RWPE1 (cell line): ENCODE measurements at places on chromosomes 5 and 9.

DNA sequence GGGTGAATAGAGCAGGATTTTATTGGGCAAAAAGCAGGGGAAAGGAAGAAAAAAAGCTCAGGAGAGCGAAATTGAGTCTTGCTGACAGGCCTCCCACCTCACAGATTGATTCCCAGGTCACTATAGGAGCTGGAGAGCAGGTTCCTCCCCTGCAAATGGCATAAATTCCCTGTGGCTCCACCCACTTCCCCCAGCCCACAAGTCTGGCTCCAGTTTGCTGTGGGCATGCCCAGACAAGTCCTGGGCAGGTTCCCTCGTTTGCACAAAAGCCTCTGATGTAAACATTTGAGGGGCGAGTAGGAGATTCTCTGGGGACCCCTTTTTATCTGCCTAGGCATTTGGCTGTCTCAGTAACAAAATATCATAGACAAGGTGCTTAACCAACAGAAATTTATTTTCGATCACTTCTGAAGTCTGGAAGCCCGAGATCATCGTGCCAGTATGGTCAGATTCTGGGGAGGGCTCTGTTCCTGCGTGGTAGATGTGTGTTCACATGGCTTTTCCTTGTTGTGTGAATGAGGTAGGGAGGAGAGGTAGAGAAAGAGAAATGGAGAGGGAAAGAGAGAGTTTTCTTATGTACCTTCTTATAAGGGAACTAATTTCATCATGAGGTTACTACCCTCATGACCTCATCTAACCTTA lies 614.5 kb downstream of the MAT2B start:
- DNase-seq, result peak; percentile 16

GRCh38 chr5:112106878-112107277 lies 312.2 kb downstream of the EPB41L4A start:
- no peak for DNase-seq

GRCh38 chr5:30572279-30572678 lies 621.2 kb upstream of the CDH6 start:
- no peak for DNase-seq

- no peak for DNase-seq
Measured at GRCh38 chr5:110018509-110018908, 328.8 kb downstream of the MAN2A1 start.

DNA sequence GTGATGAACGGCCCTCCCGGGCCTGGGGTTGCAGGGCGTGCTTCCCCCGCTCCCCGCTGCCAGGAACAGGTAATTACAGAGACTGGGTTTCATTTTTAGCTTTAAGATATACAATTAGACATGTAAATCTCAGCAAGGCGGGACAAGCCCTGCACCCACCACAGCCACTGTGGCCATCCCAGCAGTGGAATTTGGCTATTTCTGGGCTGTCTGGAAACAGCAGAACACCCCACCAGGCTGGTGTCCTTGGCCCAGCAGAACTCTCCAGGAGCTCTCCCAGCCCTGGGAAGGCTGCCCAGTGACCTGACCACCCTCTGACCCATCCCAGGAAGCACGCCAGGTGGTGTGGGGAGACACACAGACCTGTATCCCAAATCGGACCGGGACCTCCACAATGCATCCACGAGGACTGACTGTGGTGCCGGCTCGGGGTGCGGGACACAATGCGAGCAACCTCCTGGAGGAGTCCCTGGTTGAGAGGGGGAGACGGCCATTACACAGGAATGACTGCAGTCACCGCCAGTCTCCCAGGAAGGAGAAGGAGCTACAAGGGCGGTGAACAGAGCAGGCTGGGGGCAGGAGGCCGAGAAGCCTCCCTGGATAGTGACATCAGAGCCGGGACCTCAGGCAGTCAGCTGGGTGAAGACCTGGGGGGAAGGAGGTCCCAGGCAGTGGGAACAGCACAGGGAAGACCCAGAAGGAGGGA lies 17.3 kb downstream of the EEIG1 start:
- DNase-seq, result no peak

- DNase-seq, result no peak
Measured at GRCh38 chr9:118618084-118618483, 751.2 kb downstream of the BRINP1 start.

- DNase-seq, result peak; percentile 80
Measured at GRCh38 chr5:124655921-124656511, 90.4 kb downstream of the ZNF608 start.

DNA sequence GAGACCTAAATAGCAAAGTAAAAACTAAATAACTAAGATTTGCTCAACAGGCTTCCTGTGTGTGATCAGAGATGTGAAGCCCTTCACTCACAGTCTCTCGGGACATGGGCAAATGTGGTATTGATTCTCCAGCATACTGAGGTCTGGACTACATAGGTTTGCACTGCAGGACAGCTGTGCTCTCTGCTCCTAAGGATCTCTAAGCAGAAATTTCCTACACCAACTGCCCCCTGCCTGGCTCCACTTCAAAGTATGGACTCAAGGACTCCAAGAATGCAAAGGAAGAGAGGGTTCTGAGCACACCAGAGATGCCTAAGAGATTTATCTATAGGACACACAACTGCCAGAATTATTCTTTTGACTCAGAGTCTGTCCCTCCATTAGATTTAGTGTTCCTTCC lies 487.2 kb downstream of the SEMA5A start:
- no peak for DNase-seq

DNA sequence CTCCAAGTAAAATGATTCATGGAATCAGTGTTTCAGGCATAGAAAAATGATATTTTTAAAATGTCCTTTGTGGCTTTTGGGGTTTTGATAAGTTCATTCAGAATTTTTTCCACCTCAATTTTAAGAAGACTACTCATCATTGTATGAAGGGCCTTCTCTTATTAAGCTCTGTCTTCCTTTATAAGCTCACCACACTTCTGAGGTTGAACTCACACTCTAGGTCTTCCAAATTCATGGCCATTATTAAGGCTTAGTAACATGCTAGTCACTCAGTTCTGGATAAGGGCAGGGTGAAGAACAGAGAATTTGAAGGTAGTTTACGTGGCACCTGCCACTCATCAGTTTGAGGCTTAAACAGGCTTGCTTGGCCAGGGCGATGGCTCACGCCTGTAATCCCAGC lies 4.2 kb downstream of the MELK start:
- DNase-seq, result no peak

DNA sequence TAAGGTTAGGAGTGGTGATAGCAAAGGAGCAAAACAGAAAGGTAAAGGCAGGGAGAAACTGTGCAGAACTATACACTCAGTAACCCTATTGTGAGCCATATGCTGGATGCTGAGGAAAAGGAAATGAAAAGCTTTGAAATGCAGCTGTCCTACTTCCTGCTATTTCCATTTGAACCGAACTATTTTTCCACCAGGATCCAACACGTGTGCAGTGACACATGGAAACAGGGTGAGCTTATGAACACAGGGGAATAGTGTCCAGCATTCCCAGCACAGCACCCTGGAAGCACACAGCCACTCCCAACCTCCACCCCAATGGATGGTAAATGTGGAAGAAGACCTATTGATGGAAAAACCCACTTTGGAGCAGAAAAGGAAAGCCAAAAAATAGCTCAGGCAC lies 69.0 kb upstream of the SLC12A2 start:
- DNase-seq, result no peak

GRCh38 chr9:27383524-27383923 lies 86.6 kb upstream of the EQTN start:
- no peak for DNase-seq

DNA sequence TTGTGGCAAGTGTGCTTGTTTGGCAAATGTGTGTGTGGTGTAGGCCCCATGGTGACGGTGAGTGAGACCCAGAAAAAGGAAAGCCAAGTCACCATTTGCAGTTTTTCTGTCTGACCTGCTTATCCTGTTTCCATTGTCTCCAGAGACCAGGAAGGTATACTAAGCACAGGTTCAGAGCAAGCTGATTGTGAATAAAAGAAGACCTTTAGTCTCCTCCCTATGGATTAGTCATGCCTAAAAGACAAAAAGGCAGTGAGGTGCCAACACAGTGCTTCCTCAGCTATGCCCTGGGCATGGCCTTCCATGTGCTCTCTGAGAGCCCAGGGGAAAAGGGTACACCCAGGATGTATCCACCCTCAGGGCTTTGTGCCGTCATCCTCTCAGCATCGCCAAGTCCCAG lies 49.2 kb upstream of the SHOC1 start:
- DNase-seq, result peak; percentile 86

DNA sequence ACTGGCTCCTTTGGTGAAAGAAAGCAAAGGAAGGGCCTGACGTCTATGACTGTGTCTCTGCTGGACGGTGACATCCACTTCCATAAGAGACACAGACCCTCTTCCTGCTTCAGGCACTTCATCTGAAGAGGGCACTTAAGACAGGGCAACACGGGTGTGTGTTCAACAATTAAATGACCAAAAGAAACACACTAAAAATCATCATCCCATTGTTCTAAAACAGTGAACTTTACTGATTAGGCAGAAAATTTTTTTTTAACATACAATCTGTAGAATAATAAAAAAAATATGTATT lies 58.5 kb downstream of the GOLM1 start:
- no peak for DNase-seq

GRCh38 chr9:20028192-20028848 lies 239.5 kb upstream of the SLC24A2 start:
- DNase-seq, result no peak

- DNase-seq, result peak; percentile 38
Measured at GRCh38 chr5:39360471-39361111, 3.7 kb downstream of the C9 start.

GRCh38 chr9:118009614-118010013 lies 305.4 kb downstream of the TLR4 start:
- DNase-seq, result no peak

DNA sequence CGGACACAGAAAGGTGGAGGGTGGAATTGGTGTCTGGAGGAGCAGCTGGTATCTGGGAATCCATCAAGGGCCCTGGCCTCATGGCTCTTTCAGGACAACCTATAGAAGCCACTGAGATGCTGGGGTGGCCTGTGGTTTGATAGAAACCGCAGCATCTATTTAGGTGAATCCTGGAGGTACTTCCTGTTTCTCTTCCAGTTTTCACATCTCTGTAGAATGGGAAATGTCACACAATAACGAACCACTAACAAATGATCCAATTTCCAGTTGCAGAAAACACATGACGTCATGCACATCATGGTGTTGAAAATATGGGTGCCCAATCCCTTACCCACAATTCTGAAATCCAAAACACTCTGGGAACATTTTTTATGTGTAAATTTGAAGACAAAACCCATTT lies 52.2 kb downstream of the ROPN1L start:
- no peak for DNase-seq

DNA sequence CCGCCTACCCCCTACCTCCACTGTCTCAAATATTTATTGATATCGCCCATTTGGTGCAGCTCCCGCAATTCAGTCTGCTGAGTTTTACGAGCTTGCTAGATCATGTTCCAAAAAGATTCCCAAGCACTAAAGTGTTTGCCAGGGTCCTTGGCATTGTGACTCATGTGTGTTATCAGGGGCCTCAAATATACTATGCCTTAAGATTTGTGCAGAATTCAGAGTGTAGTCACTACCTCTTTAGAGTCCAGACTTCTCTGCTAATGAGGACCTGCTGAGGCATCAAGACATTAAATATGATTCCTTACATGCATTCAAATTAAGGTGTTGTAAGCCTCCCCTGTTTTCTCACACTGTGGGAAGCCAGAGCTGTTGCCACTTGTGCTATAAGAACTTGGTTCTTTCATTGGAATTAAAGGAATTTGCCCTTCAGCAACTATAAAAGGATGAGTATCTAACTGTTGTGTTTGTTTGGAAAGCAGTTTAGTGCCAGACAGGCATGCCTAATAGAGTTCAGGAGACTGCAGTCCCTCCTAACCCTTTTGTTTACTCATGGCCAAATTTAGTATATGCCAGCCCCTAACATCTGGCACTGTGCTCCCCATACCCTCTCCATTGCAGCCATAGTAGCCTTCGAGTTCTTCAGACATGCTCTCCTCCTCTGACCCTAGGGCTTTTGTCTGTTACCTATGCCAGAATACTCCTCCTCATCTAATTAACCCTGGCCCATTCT lies 316.4 kb downstream of the NR3C1 start:
- peak; percentile 85 for DNase-seq

DNA sequence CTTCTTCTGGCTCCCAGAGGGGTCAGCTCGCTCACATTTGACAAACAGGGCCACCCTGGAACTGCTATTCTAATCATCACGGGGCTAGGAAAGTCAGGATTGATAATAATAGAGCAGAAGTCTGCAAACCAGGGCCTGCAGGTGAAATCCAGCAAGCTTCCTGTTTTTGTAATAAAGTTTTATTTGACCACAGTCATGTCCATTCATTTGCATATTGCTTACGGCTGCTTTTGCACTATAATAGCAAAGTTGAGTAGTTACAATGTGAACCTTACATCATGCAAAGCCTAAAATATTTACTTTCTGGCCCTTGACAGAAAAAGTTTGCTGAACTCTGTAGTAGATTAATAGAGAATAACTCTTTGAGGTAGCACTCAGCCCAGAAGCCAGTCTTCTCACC lies 63.2 kb upstream of the CTXN3 start:
- no peak for DNase-seq

DNA sequence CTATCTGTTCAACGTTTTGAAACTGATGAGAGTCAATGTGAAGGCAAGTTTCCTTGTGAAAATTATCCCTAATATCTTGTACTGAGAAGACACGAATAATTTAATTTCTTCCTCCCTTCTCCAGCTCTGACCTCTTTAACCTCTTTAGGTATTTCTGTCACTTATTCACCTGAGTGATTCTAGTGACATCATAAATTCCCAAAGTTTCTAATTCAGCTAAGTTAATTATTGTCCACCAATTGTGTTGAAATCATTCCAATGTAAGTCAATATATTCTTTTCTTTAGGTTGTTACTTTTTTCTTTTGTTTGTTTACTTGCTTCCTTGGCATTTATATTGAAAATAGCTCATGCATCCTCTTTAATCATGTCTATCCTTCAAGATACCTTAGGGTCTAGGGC lies 143.8 kb downstream of the PAPPA start:
- no peak for DNase-seq

DNA sequence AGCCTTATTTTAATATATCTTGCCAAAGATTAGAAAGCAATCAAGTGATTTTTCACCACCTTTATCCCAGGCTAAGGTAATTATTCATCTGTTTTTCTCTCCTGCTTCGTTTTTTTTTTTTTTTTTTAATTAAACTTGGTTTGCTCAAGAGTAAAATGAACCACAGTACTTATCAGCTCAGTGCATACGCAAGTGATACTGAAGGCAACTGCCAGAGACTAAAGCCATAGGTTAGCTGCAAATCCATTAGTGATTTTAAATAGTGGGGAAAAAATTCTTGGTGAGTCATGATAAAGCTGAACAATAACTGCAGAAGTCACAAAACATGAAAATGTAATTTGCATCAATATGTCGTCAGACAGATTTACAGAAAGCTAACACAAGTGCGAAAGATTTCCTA lies 829.1 kb downstream of the PTPRD start:
- DNase-seq, result no peak

DNA sequence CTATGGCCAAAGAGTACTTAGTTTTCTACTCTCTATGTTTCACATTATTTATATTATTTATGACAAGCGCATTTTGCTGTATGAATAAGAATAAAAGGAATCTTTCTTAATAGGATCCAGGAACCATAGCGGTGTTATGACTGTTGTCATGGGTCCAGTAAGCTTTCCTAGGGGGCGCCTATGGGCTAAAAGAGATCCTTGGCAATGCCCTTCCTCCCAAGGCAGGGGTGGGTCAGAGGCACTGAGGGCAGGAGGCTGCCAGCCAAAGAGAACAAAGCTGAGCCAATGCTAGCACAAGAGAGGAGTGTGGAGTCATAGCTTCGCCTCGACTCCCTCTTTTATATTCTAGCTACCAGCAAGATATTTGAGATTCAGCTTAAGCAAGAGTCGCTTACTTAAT lies 98.4 kb upstream of the GNAQ start:
- no peak for DNase-seq
